Activated CD4-positive, alpha-beta T cell treated with anti-CD3 and anti-CD28 coated beads, Interleukin-2, Interleukin-6, amounts not matched to agents 100 ng/mL and 50 ng/mL, durations not matched to agents 16 hours and 8 hours (primary cell): ENCODE measurements at places on chromosomes 12 and 14.

- peak; percentile 29 for DNase-seq
These were observed 15.5 kb upstream of the NTN4 start for GRCh38 chr12:95805864-95806671.

DNA sequence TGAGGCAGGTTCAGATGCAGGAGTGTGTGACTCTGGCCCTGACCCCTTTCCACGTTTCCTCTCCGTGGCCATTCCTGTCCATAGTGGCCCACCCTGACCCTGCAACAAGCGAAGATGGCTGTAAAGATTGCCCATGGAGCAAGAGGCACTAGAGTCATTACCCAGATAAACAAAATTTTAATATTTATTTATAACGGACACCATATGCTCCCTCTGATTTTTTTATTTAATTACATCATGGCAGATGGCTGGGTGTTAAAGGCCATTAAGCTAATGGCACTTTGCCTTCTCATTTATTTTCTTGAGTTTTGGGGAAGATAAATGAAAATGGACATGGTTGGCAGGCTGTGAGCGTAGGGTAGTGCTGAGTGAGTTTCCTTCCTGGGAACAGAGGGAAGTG is 58.7 kb downstream of the WSCD2 start:
- no peak for DNase-seq

DNA sequence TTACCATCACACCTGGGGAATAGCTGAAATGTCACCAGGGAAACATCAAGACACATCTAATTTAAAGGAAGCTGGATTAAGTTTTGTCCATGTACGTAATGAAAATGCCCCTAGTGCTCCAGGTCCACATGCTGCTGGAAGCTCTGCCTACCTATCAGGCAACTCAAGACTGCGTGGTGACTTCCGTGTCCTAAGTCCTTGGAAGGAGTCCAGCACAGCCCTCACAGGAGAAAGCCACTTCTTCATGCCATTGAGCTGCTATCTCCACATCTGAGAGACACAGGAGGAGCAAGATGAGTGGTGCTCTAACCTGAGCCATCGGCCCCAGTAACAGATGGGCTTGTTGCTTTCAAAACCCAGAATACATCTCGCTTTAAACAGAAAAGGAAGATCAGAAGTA is 316.4 kb downstream of the DPF3 start:
- DNase-seq = no peak

- DNase-seq = no peak
These were observed 67.4 kb downstream of the KIF26A start for GRCh38 chr14:104205781-104206180.

GRCh38 chr12:2877953-2878732 is 1.1 kb downstream of the RHNO1 start:
- peak; percentile 39 for DNase-seq

- DNase-seq = no peak
These were observed 82.0 kb downstream of the PRICKLE1 start for GRCh38 chr12:42507565-42507964.

DNA sequence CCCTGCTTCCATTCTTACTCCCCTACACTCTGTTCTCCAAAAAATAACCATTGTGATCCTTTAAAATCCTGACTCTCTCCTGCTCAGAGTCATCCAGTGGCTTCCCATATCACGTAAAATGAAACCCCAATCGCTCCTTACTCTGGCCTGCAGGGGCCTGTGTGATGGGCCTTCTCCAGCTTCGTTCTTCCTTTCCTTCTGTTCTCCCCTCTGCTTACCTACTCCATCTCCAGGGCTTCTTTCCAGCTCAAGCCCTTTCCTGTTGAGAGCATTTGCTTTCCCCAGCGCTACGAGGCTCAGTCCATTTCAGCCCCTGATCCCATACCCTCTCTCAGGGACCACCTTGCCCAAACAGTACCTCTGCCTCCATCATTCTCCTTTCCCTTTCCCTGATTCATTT is 144.4 kb upstream of the ARHGAP5 start:
- DNase-seq = no peak
